Sigmoid colon (tissue), 7 donors: ENCODE measurements at places on chromosomes 7 and 10. TPM values are rescaled to one million over a fixed set of nuclear protein-coding genes. Genes with fewer than 3 reads are reported as not detected.
A peak's percentile ranks its signal among the peaks of the same experiment; 100 is the strongest.

DNA sequence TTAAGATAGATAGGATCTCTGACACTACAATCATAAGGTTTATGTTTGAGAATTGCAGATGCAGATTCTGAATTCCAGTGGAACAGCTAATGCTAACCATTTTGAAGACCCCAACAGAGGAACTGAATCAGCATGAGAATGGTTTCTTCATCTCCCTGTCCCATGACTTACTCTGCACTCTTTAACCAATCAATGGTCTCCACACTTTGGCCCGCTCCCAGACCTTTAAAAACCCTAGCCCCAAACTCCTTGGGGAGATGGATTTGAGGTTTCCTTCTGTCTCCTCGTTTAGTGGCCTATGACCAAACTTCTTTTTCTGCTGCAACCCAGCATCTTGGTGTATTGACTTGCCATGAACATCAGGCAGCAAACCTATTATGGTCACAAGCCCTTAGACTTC lies 804.9 kb downstream of the LRMDA start:
- H3K27me3 ChIP-seq: no peaks in the 10 kb centered on the region
- no peak overlapping the region for H3K27ac ChIP-seq
- no peak overlapping the region for H3K4me3 ChIP-seq
- no peak for DNase-seq
- peaks cover 3% of the 10 kb centered on the region for H3K4me1 ChIP-seq

- peak overlapping the region; percentile 30 for H3K27ac ChIP-seq
- DNase-seq: peak; percentile 73
- H3K4me3 ChIP-seq: no peak overlapping the region
These were observed 19.7 kb upstream of the FKBP9 start for GRCh38 chr7:32937344-32938174.

GRCh38 chr10:90205340-90205739 lies 503.9 kb downstream of the KIF20B start:
- H3K27ac ChIP-seq: no peak overlapping the region
- no peaks in the 10 kb centered on the region for H3K36me3 ChIP-seq

DNA sequence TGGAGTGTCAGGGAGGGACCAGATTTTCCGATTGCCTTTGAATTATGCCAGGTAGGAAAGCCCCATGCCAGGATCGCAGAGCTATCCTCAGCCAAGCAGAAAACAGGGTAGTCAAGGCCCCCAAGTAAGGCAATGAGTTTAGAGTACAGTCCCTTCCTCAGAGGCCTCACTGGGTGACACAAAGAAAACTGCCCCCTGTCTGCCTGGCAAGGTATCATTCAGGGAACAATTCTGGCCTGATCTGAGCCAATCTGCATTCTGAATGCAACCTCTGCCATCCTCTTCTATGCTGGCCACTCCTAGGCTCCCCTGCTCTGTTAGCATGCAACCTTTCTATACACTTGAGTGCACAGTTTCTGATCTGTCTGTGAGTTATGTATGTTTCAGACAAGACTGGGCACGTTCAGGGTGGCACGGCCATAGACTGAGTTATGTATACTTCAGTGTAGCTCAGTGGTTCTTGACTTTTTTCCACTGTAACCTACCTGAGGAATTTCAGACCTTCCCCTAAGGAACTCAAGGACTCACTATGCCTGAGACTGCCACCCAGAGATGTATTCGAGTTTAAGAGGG lies 336.8 kb downstream of the PLXNA4 start:
- no peaks in the 10 kb centered on the region for H3K36me3 ChIP-seq
- no peaks in the 10 kb centered on the region for H3K27me3 ChIP-seq
- DNase-seq: no peak
- H3K4me3 ChIP-seq: no peak overlapping the region
- H3K4me1 ChIP-seq: peaks cover 25% of the 10 kb centered on the region

DNA sequence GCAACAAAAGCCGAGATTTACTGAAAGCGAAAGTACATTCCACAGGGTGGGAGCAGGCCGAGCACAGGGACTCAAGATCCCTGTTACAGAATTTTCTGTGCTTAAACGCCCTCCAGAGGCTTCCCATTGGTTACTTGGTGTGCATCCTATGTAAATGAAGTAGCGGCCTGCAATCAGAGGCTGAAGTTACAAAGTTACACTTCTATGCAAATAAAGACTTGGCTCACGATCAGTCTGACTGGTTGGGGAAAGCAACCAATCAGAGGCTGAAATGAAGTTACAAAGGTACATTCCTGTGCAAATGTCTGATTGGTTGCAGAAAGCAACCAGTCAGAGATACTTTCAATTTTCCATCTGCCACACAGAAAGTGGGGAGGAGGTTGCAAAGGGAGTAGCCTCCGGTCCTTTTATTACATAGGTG lies 4.1 kb downstream of the ACBD7 start:
- peak overlapping the region; percentile 23 for H3K27ac ChIP-seq
- no peaks in the 10 kb centered on the region for H3K36me3 ChIP-seq
- peaks cover 19% of the 10 kb centered on the region for H3K4me1 ChIP-seq
- DNase-seq: no peak
- H3K4me3 ChIP-seq: peak overlapping the region; percentile 49

GRCh38 chr7:151834271-151835035 lies 42.5 kb downstream of the PRKAG2 start:
- no peaks in the 10 kb centered on the region for H3K36me3 ChIP-seq
- no peak overlapping the region for H3K4me3 ChIP-seq
- DNase-seq: no peak
- H3K27me3 ChIP-seq: no peaks in the 10 kb centered on the region
- H3K4me1 ChIP-seq: no peaks in the 10 kb centered on the region
- no peak overlapping the region for H3K27ac ChIP-seq

DNA sequence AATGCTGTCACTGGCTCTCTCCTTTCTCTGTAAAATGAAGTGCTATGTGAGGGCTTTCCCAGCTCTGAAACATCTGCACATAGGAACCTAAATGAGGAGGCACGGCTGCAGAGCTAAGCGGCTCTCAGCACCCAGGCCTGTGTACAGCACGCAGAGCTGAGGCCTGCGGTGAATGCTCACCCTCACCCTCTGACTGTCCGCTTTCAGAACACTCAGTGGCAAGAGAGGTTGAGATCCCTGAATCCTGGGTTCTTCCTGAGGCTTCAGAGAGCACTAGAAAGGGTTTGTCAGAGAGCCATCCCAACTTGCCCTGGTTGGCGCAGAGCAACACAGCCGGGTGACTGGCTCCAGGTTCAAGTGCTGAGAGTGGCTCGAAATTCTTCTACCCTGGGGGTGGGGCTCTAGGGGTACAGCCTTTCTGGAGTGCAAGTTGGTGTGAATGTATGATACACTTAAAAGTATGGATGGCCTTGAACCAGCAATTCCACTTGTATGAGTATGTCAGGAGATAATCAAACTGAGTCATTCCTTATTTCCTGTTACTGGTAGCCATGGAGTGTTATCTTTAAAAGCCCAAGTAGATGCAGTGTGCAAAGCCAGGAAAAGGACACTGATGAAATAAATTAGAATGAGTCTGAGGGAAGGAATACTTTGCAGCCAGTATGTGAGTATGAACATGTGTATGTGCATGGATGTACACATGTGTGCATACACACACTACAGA lies 1.7 kb upstream of the CCDC201 start:
- H3K36me3 ChIP-seq: no peaks in the 10 kb centered on the region
- H3K4me3 ChIP-seq: no peak overlapping the region
- H3K4me1 ChIP-seq: no peaks in the 10 kb centered on the region

GRCh38 chr10:110209926-110210673 lies 2.7 kb downstream of the MXI1 start:
- H3K4me3 ChIP-seq: peak overlapping the region; percentile 70
- peak overlapping the region; percentile 97 for H3K27ac ChIP-seq

DNA sequence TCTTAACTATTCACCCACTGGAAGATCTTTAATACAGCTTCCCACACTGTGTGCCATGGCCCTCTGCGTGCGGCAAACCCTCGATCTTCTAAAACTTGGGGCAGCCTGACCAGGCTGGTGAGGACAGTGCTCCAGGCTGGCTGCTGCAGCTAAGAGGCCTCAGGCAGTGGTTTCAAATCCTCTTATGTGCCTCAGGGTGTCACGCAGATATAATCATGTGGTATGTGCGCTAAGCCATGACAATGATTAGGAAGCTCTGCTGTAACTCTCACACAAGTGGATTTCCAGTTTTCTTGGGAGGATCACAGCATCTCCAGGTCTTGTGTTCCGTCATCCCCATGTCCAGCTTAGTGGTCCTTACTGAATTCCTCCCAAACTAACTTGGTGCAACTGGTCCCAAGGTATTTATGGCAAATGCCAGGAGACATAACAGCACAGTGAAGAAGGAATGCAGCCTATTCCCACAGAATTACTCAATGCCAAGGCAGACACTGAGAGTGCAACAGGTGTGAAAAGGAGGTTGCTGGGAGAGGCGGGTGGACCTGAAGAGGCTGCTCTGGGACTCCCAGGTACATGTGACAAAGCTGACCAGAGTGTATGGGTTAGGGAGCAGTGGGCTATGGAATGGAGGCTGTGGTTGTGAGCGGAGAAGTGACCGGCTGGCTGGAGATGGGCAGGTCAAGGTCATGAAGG lies 2.3 kb downstream of the HPS1 start:
- DNase-seq: no peak
- H3K27me3 ChIP-seq: no peaks in the 10 kb centered on the region
- peaks cover 23% of the 10 kb centered on the region for H3K4me1 ChIP-seq
- no peak overlapping the region for H3K27ac ChIP-seq
- H3K4me3 ChIP-seq: no peak overlapping the region

The EVX1 gene
- total RNA-seq: not detected

The GNAT3 gene
- total RNA-seq: not detected

The GATA3 gene
- total RNA-seq: not detected

The SLC29A4 gene
- 3.0 TPM for total RNA-seq

The ALOX5 gene
- total RNA-seq: 23.2 TPM
